ENCODE measurements at places on chromosomes 5 and 9.
A peak's percentile ranks its signal among the peaks of the same experiment; 100 is the strongest.

DNA sequence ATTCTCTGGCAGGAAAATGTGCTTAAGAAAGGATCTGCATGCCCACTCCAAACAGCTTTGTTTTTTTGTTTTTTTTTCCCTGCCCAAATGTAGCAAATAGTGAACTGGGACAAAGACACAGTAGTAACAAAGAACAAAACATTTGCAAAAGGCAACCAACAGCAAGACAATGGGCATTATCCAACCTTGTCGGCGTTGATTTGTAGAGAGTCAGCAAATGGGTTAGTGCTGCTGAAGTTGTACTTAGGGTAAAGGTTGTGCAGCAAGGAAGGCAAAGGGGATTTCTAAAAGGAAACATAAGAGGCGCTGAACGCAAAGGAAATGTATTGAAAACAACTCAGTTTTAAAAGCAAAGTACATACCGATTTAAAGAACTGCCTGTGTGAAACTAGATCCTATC, 136.2 kb downstream of the MPDZ start:
- DNase-seq, result no peak

DNA sequence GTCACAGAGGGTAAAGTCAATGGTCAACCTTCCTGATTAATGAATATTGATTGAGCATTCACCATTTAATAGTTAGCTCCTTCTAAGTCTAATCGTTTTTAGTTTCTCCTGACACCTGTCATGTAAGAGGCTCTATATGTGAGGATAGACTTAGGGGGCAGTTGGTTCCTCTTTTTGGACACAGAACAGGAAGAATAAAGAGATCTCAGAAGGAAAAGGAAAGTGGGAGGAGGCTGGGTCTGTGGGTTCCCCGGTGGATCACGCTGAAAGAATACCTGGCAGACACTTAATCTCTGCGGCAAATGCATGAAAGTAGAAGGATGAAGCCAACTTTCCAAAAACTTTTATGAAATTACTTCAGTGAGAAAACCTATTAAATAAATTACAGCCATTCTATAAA, 98.4 kb downstream of the PDE4D start:
- no peak for DNase-seq

- no peak for DNase-seq
Measured at GRCh38 chr5:173751266-173751600, 134.8 kb upstream of the BOD1 start.

- no peak for DNase-seq
Measured at GRCh38 chr5:161676103-161676502, 9.4 kb upstream of the GABRA6 start.

DNA sequence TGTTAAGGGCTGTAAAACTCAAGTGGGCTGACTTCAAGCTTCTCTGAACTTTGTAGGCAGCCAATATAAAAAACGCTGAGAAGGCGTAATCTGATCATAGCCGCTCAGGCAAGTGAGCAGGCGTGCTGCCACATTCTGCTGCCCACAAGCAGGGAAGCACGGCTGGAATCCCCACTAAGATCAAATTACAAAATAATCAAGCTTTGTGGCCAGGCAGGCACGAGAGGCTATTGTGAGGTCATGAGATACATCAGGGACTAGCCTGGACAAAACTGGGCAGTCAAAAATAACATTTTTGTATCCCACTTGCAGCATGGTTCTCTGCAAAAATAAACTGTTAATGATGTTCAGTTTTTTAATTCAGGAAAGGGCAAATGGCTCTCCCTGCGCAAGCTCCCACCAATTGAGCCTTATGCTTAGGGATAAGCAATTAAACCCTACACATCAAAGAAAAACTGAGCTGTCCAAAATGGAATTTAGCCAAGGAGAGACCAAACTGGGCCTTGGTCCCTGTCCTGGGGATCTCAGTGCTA, 64.0 kb downstream of the POU5F2 start:
- no peak for DNase-seq

- DNase-seq, result no peak
Measured at GRCh38 chr9:130857864-130858738, 23.0 kb downstream of the ABL1 start.

DNA sequence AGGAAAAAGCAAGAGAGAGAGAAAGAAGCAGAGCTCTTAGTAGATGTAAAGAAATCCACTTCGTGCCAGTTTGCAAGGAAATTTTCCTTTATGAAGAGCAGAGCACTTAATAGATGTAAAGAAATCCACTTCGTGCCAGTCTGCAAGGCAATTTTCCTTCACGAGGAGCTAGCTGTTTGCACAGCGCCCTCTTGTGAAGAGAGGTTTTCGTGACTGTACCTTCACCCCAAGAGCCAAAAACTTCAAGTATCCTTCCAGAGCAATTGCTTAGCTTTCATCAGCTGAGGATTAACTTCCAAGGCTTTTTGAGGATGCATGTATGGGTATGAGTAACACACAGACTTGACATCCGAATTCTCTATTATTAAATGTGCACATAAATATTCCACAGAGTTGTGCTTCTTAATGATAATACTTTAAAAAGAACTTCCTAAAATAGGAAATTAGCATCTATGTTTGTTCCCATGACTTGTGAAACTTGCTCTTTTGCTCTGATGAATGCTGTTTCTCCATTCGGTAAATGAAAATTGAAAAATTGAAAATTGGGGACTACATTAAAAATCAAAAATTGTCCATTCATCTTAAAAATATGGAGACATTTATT, 525.6 kb downstream of the PDE4D start:
- DNase-seq, result peak; percentile 3

- no peak for DNase-seq
Measured at GRCh38 chr5:150609843-150610584, 30.4 kb upstream of the SYNPO start.

DNA sequence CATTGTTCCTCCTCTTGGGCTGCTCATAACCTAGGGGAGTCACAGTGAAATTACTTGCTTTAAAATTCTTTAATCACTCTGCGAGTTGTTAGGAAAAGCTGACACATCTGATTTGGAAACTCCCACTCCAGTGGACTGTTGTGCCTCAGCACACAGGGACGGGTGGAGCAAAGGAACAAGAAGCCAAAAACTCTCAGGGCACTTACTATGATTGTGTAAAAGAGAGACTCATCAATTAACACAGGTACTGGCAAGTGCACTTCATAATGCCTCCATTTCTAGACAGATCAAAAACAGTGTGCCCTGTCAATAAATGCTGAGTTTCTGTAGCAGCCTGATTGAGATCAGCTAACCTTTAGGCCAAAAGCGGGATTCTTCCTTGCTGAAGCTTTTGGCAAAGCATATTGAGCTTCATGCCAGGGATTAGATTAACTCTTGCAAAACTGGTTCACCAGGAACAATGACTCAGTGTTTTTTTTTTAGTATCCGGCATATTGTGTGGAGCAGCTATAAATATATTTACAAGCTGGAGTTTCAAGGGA, 55.9 kb downstream of the TMC1 start:
- no peak for DNase-seq

DNA sequence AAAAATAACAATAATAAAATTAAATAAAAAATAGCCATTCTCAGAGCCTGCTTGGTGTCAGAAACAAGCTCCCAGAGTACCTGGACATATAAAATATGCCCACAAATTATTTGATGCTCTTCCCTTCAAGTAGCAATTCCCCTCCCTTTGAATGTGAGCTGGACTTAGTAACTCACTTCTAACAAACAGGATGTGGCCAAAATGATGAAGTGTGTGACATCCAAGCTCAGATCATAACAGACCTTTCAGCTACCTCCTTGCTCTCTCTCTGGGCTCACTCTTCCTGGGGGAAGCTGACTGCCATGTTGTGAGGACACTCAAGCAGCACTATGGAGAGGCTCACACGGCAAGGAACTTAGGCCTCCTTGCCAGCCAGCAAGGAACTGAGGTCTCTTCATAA, 69.0 kb downstream of the SPRY4 start:
- no peak for DNase-seq

GRCh38 chr5:113118298-113118697, 141.7 kb downstream of the DCP2 start:
- no peak for DNase-seq

DNA sequence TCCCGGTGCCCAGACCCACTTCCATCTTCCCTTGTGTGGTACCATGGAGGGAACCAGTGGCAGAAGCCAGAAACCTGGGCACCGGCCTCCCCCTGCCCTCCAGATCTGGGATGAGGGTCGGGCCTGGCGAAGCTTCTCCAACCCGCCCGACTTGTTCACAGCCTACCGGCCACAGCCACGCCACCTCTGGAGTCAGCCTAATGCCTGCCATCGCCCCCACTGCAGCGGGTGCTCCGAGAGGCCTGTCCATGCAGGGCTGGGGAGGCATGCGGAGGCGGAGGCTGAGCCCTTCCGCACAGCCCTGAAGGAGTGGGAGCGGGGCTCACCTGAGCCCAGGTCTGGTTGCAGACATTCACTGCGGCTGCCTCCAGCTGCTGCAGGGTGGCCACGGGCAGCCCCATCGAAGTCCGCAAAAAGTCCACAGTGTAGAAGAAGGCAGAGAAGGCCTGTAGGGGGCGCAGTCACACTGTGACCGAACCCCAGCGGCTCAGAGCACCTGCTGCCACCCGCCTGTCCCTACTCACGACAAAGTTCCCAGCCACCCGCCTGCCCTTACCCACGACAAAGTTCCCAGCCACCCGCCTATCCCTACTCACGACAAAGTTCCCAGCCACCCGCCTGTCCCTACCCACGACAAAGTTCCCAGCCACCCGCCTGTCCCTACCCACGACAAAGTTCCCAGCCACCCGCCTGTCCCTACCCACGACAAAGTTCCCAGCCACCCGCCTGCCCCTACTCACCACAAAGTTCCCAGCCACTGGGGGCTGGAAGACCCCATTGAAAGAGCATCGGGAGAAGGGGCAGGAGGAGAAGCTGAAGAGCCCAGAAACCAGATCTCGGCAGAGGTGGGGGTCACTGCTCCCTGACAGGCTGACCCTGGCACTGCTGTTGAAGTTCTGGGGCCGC, 3.8 kb upstream of the NPDC1 start:
- no peak for DNase-seq

GRCh38 chr5:115124741-115125140, 45.0 kb downstream of the TRIM36 start:
- DNase-seq, result no peak

DNA sequence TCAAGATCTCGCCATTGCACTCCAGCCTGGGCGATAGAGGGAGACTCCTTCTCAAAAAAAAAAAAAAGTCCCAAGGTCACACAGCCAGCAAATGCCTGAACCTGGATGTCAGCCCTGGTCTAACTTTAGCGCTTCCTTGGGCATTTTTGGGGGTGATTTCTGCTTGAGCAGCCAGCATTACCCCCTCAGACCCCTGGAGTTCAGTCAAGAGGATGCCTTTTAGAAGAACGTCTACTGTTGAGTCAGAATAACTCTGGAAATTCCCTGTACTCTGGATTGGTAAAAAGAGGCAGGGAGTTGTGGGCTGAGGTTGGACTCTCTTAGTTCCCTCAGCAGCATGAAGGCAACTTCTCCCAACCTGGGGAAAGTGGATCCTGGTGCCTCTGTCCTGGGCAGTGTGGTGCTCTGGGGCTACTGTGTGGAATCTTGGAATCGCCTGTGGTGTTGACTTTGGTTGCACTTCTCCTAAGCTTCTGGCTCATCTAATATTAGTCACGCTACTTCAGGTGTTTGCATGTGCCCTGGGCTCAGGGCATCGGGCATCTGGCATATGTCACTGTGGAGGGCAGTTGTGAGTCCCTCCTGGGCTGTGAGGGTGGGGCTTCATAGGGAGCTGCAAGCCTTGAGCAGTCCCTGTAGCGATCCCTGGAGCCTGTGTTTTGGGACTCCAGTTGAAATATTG, 32.2 kb downstream of the STXBP1 start:
- DNase-seq, result no peak

GRCh38 chr5:168311061-168311566, 19.7 kb downstream of the WWC1 start:
- DNase-seq, result no peak

DNA sequence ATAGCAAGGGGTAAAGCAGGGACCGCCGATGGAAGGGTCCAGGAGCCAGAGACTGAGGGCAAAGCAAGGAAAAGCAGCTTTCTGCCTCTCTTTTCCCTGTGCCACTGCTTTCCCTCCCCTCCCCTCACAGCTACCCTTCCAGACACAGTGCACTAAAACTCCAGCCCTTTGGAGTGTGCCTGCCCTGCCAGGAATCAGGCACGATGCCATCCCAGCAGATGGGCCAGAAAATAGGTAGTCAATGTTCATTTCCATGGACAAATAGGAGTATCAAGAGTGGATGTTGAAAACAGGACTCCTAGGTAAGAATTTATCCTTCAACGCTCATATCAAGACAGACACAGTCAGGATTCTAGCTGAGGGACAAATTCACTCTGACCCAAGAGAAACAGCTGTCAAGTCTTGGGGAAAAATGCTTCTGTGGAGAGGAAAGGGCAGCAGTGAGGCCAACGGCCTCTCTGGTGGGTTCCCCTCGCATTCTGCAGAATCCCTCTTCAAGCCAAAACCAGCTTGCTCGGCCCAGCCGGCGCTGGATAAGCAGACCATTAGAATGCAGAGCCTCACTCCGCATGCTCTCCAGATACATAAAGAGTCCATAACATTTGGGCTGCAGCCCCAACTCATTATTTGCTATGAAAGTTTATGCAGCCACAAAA, 138.0 kb downstream of the CAAP1 start:
- DNase-seq, result no peak
